ENCODE measurements at places on chromosomes 7 and 10.

DNA sequence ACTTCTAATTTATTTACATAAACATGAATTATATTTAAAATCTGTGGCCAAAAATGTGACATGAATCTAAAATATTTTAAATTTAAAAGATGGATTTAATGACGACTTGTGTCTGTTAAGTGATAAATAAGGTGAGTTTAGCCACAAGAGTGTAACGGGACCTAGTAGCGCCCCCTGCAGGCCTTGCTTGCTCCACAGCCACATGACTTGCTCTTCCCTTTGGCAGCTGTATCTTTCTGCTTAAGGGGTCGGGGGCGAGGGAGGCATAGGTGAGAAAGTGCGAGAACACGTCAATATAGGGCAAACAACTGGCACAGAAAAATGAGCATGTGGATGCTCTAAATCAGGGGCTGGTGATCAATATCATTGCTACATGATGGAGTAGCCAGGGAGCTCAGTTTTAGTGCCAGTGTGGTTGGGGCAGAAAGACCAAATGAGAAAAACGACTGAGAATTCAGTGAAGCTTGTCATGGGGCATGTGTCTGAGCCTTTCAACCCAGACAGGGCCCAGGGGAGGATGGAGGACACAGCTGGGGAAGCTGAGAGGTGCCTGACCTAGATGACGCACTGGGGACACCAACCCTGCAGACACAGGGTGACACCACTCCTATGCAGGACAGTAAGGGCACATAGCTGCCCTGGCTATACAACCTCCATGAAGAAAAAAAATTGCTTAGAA lies 49.8 kb downstream of the PAXIP1 start:
- peak; percentile 14 for DNase-seq

DNA sequence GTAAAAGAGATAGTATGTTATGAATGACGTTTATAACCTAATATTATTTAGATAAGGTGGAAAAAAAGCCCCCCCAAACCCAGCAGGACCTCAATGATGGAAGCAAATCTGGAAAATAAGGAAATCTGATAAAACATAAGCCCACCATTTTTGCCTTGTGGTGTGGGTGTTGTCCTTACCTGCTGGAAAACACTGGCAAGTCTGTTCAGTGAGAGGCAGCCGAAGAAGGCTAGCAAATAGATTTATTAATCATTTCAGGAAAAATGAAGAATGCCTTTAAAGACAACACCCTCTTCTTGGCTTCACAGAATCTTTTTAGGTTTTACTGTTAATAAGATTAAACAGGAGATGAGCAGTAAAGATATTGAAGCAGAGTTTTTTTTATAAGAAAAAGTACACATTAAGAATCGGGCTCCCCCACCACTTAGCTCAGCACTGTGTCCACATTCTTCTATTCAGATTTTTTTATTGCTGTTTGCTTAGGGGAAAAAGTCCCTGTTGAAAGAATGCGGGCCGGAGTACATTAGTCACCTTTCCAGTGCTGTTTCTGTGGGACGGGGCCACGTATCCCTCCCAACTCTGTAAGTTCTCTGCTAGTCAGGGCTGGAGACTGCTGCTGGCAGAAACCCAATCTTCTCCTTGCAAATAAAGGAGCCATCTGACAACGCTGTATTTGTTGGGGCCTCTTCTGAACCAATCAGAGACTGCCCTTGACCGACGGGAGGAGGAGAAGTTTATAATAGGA lies 104.1 kb downstream of the EVX1 start:
- DNase-seq: peak; percentile 85

GRCh38 chr7:48274662-48275061 lies 103.4 kb downstream of the ABCA13 start:
- DNase-seq: peak; percentile 62

GRCh38 chr10:58201704-58202103 lies 66.0 kb downstream of the IPMK start:
- no peak for DNase-seq

Data from fibroblast of skin of right quadriceps (primary cell).